ENCODE measurements at places on chromosomes 12 and 14. TPM values are rescaled to one million over a fixed set of nuclear protein-coding genes. Genes with fewer than 3 reads are reported as not detected.

MCRS1 gene
- 38.6 TPM for total RNA-seq

GLI1 gene
- total RNA-seq = 0.79 TPM

RPGRIP1 gene
- 0.34 TPM for total RNA-seq

RESF1 gene
- 191 TPM for total RNA-seq

GCH1 gene
- 8.2 TPM for total RNA-seq

KRT78 gene
- total RNA-seq = not detected

B4GALNT1 gene
- total RNA-seq = 0.52 TPM

INSM2 gene
- total RNA-seq = not detected

KRT85 gene
- not detected for total RNA-seq

OR6C2 gene
- not detected for total RNA-seq

SLC2A14 gene
- 1.1 TPM for total RNA-seq

PTGDR gene
- total RNA-seq = 0.24 TPM

KLRC4 gene
- total RNA-seq = not detected

EIF2S3B gene
- total RNA-seq = 1.1 TPM

SEC23A gene
- total RNA-seq = 93.2 TPM

KRT71 gene
- total RNA-seq = not detected

SIX6 gene
- not detected for total RNA-seq

PDE6H gene
- not detected for total RNA-seq

GZMH gene
- 0.54 TPM for total RNA-seq

RPS29 gene
- total RNA-seq = 1,810 TPM

TSHR gene
- 0.41 TPM for total RNA-seq

BCL2L2 gene
- 20.6 TPM for total RNA-seq

SLCO1B1 gene
- 0.08 TPM for total RNA-seq

PRMT5 gene
- total RNA-seq = 47.2 TPM

RIMKLB gene
- total RNA-seq = 39.5 TPM

GARIN6 gene
- total RNA-seq = not detected

P2RX2 gene
- total RNA-seq = not detected

NEK9 gene
- 119 TPM for total RNA-seq

ADSS1 gene
- total RNA-seq = 3.8 TPM

ENDOU gene
- total RNA-seq = 1.3 TPM

KLHDC1 gene
- total RNA-seq = 8.6 TPM

COL2A1 gene
- total RNA-seq = not detected

CALCOCO1 gene
- total RNA-seq = 52.2 TPM

PRPF39 gene
- 24.9 TPM for total RNA-seq

NRL gene
- total RNA-seq = 1.7 TPM

EPYC gene
- 0.24 TPM for total RNA-seq

WNT1 gene
- not detected for total RNA-seq

TAMALIN gene
- total RNA-seq = 26.8 TPM

STAC3 gene
- total RNA-seq = 1.3 TPM

PCNX4 gene
- 60.8 TPM for total RNA-seq

MMP14 gene
- total RNA-seq = 187 TPM

WSB2 gene
- total RNA-seq = 35.7 TPM

INTS13 gene
- 12.0 TPM for total RNA-seq

DEGS2 gene
- total RNA-seq = 0.48 TPM

GALNT9 gene
- 0.12 TPM for total RNA-seq

CD69 gene
- 2.3 TPM for total RNA-seq

DIO2 gene
- 0.69 TPM for total RNA-seq

SLC25A47 gene
- not detected for total RNA-seq

PLBD1 gene
- total RNA-seq = 3.9 TPM

CACNA1C gene
- total RNA-seq = 4.8 TPM

Data from ovary (tissue), 10 donors.